ENCODE measurements at places on chromosomes 5 and 9.

- DNase-seq, result peak; percentile 78
Measured at GRCh38 chr5:148733601-148734438, 79.5 kb upstream of the HTR4 start.

GRCh38 chr9:135890190-135891026, 16.9 kb downstream of the CAMSAP1 start:
- peak; percentile 14 for DNase-seq

- no peak for DNase-seq
Measured at GRCh38 chr5:79929095-79929494, 62.0 kb downstream of the MTX3 start.

- DNase-seq, result no peak
Measured at GRCh38 chr5:137858954-137859353, 8.7 kb upstream of the MYOT start.

- no peak for DNase-seq
Measured at GRCh38 chr5:159113405-159113804, 13.7 kb upstream of the EBF1 start.

DNA sequence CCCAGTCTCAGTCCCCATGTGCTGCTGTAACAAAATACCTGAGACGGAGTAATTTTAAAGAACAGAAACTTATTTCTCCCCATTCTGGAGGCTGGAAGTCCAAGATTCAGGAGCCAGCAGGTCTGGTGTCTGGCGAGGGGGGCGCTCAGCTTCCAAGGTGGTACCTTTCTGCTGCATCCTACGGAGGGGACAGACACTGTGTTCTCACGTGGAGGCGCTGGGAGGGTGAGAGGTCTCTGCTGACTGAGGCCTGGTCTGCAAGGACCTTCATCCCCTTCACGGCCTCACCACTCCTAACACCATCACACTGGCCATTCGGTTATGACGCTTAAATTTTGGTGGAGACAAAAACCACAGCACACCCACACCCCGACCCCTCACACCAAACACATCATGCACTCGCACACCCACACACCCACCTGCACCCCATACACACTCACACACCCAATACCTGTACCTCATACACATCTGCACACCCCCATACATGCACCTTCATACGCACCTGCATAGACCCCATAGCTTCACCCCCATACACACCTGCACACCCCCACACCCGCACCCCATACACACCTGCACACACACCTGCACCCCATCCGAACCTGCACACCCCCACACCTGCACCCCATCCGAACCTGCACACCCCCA, 9.8 kb upstream of the ZDHHC11 start:
- DNase-seq, result no peak

- DNase-seq, result no peak
Measured at GRCh38 chr9:121935739-121936138, 157.4 kb downstream of the TTLL11 start.
